ENCODE measurements at places on chromosomes 4 and X.

- DNase-seq: no peak
These were observed 1002.7 kb upstream of the PCDH7 start for GRCh38 chr4:29717287-29718057.

DNA sequence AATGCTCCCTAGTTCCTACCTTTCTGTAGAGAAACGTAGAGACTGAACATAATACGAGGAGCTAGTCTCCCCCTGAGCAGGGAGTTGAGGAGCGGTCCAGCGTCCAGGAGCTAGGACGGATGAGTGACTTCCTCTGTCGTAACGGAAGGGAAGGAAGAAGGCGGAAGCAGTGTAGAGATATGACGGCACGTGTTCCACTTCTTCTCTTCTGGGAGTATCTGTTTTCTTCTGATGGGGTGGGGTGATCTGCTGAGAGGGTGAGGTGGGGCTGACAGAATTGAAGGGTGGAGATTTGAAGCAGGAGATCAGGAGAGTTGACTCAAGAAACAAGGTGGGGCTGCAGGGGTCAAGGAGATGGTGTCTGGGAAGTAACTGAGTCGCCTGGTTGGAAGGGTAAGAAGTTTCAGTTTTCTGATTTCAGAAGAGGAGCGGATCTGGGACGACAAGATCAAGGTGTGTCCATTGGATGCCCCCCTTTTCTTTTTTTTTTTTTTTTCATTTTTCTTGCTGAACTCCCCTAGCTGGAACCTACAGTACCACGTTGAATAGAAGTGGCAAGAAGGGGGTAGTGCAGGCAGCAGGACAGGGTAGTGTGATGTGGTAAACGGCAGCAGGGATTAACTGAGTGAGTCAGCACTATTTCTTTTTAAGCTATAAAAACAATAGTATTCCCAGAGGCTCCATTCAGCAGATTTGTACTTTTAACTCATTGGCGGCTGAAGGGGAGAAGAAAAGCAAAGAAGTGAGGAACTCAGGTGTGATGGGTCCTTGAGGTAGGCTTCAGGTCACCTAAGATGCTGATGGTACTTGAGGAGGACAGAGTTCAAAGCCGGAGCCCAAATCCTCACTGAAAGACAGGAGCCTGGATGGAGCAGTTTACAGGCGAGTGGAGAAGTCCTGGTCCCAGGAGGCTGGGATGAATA lies 50.8 kb upstream of the SETD7 start:
- no peak for DNase-seq

DNA sequence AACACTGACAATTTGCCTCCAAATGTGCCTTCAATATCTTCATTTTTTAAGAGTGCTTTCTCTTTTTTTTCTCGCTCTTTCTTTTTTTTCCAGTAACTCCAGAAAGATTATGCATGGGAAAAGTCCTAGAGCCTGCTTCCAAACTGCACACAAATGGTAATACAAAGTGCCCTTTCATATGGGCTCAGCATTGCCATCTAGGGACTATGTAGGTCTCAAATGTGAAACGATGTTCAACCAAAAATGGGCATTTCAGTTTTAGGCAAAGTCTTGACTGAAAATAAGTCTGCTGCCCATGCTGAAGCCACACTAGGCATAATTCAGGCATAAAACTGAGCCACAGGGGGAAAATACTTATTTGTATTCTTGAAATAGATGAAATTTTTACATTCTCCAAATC lies 65.6 kb downstream of the SYNPO2 start:
- no peak for DNase-seq

- DNase-seq: no peak
These were observed 29.6 kb upstream of the SCML1 start for GRCh38 chrX:17707731-17708130.

DNA sequence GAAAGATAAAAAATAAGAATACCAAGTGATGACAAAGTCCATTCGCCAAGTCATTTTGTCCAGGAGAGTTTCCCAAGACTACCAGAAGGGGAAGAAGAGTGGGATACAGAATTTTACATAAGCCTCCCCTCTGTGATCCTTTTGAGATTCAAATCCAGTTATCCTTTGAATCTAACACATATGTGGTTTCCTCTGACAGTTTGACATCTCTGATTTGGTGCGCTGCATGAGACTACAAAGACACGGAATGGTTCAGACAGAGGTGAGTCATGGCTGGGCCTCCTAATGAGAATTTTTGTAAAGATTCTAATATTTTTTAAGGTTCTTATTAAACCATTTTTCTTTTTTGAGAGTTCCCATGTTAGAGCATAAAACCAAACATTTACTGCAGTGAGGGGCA lies 38.3 kb downstream of the SLC10A6 start:
- DNase-seq: no peak

GRCh38 chr4:4402966-4403365 lies 16.1 kb downstream of the NSG1 start:
- no peak for DNase-seq

- DNase-seq: no peak
These were observed 26.2 kb upstream of the ZBTB33 start for GRCh38 chrX:120224388-120224787.

DNA sequence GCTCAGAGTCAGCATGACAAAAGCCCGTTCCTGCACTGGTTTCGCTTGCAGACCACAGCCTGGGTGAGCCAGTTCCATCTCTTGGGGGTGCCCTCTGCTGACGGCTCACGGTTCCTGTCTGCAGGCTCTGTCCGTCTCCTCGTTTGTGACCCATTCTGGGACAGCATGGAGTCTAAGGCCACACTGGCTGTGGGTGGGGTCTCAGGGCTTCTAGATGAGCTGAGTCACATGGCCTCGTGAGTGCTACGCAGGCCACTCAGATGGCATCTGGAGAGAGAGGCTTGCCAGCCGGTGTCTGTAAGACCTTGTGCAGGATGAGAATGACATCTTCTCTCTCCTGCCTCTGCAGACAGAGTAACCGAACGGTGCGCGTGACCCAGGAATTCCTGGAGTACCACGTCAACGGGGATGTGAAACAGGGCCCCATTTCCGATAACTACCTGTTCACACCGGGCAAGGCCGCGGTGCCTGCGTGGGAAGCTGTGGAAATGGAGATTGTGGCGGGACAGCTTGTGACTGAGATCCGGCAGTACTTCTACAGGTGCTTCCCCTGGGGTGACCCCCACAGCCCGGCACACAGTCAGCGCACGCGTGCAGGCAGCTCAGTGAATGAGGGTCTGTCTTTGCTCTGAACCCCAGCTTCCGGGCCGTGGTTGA lies 31.6 kb upstream of the MRFAP1 start:
- no peak for DNase-seq

DNA sequence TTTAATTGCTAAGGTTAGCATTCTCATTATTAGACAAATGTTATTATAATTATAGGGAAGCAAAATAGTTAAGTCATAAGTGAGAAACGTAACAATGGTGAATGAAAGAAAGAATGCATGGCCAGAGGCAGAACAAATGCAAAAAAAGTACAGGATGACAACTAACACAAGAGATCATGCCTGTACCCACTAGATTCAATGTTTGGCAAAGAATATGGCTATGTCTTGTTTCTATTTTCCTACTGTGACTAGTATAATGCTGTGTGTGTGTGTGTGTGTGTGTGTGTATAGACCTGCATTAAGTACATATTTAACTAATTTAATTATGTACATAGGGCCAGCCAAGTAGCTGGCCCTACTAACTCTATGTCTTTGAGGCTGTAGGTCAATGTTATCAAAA lies 12.9 kb upstream of the BMP2K start:
- DNase-seq: no peak

- no peak for DNase-seq
These were observed 4.1 kb upstream of the CD99L2 start for GRCh38 chrX:150902434-150903109.

DNA sequence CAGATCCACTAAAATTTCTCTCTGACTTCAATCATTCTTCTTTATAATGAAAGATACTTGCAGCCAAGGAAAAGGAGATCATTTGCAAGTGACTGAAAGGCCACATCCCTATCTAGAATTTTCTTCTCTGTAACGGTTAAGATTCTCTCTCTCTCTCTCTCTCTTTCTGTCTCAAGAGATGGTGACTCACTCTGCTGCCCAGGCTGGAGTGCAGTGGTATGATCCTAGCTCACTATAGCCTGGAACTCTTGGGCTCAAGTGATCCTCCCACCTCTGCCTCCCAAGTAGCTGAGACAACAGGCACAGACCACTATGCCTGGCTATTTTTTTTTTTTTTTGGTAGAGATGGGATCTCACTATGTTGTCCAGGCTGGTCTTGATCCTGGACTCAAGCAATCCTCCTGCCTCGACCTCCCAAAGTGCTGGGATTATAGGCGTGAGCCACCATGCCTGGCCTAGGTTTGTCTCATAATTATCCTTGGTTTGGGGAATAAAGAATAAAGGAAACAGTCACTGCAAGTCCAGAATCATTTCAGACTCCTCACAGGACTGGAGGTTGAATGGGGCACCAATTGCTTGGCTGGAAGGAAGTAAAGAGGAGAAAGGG lies 33.3 kb upstream of the GALNT7 start:
- DNase-seq: no peak

GRCh38 chr4:155640751-155641150 lies 25.9 kb upstream of the GUCY1A1 start:
- DNase-seq: no peak

GRCh38 chr4:7422151-7422897 lies 12.4 kb downstream of the PSAPL1 start:
- DNase-seq: no peak

DNA sequence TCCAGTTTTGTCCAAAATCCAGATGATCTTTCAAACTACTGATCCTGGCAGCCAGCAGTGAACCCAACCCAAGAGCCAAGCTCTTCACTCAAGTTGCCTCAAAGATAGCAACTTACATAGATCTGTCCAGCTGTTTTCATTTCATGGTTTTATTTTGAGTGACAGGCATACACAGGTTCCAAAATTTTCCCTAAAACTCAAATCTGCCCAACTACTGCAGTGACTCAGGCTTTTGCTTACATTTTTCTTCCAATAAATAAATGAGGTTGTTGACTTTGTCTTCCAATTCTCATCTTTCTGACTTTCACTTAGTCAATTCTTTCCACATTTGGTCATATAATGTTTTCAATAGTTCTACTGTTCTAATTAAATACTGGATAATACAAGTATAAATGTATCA lies 158.8 kb downstream of the TECRL start:
- no peak for DNase-seq

GRCh38 chr4:3869174-3869572 lies 103.0 kb downstream of the ADRA2C start:
- DNase-seq: no peak

GRCh38 chr4:38161208-38162113 lies 201.3 kb downstream of the PTTG2 start:
- DNase-seq: no peak

- DNase-seq: no peak
These were observed 350.3 kb downstream of the GRID2 start for GRCh38 chr4:92654084-92654483.

GRCh38 chrX:130072345-130072740 lies 38.0 kb downstream of the ELF4 start:
- DNase-seq: no peak

GRCh38 chr4:17065821-17066220 lies 167.4 kb upstream of the LDB2 start:
- no peak for DNase-seq

DNA sequence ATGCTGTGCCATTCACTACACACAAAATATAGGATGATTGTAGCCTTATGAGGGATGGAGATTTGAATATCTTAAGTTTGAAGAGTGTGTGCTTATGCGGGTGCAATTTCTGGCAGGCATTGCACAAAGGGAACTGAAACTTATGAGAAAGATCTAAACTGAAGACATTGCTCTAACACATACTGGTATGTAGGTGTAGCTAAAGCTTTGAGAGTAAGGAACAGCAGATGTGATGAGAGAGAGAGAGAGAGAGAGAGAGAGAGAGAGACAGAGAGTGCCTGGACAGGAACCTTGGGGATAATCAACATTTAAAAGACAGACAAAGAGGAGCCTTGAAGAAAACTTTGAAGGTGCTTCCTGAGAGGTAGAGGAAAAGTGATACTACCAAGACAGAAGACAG lies 379.7 kb downstream of the SPRY1 start:
- no peak for DNase-seq

GRCh38 chr4:135485371-135485770 lies 1283.8 kb upstream of the PABPC4L start:
- no peak for DNase-seq

DNA sequence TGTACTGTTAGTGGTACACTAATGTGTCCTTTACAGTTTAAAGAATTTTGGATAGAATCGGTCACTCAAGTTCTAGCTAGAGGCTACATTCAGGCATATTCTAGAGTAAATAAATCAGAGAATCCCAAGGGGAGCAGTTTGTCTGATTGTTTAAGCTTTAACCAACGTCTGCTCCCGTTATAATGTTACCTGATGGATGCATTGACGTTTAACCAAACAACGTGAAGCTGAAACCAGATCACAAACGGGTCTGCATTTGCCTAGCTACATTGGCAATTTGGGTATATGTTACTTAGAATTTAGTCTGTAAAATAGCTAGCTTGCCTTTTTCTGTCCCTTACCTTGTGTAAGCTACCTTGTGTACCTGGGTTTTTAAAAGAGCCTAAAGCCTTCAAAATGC lies 1.6 kb downstream of the PI4K2B start:
- DNase-seq: no peak

- no peak for DNase-seq
These were observed 75.5 kb downstream of the UGT8 start for GRCh38 chr4:114674080-114674479.

DNA sequence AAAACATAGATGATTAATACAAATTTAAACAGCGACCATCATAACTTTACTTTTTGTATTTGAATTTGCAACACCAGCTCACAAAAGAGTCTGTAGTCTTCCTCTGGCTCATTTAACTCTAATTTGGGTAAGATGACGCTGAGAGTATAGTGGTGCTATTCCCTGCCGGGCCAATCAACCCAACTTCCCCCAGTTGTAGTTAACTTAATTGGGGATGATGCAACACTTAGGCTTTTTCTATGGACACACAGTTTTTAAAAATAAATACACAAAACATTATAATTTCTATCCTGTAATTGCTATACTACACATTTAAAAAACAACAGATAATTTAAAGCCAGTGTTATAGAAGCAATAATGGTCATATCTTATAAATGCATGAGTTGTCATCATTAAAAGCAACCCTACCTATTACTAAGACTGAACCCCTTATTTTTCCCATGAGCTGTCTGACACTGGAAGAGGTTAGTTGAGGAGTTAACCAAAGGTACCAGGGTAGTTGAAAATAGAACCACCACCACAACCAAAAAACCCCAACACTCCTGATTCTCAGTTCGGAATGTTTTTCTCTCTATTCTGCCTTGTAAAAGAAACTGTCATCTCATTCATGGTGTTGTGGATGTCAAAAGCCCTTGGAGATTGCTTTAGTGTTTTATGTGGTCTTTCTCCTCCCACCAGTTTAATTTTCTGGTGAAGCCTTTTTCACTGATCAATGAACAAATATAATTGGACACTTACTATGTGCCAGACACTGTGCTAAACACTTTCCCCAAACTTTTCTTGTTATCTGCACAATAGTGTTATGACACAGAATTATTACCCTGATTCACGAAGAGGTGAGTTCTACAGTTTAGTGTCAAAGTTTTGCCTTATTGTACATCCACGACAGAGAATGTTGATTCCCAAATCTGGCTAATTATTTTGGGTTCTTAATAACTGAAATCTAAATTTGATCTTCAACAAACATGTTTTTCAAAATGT lies 61.5 kb upstream of the RAPGEF2 start:
- no peak for DNase-seq

DNA sequence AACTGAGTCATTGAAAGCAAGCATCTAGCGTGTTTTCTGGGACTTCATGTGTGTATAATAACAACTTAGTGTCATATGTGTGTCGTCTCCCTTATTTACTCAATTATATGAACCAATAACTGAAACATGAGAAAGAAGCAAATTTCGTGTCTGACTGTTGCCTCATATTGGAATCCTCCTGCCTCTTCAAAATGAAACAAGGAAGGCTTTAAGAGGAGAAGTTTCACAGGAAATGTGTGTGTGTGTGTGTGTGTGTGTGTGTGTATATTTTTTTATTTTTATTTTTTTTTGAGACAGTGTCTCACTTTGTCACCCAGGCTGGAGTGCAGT lies 145.8 kb upstream of the SFRP2 start:
- no peak for DNase-seq
